Neural progenitor cell (in vitro differentiated cells): ENCODE measurements at places on chromosomes 4 and X.

GRCh38 chr4:109005523-109005922 lies 242.7 kb upstream of the ETNPPL start:
- DNase-seq = no peak

GRCh38 chrX:19799319-19800182 lies 87.8 kb downstream of the SH3KBP1 start:
- DNase-seq = no peak

DNA sequence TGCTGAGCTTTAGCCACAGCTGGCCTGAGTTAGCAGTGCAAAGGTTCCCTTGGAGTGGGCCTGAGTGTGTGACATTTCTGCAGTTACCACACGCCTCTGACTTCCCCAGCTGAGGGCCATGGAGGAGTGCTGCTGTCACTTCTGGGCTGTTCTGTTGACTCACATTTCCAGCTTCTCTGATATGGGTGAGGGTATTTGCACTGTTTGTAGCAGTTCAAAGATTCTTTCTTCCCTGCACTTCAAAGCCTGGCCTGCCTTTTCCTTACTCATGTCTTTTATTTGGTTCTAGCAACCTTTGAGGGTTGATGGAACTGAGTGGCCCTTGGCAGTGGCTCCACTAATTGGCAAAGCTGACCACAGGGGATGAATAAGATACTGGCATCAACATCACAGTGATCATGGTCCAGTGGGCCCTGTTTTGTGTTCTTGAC lies 26.4 kb upstream of the SCML1 start:
- no peak for DNase-seq

DNA sequence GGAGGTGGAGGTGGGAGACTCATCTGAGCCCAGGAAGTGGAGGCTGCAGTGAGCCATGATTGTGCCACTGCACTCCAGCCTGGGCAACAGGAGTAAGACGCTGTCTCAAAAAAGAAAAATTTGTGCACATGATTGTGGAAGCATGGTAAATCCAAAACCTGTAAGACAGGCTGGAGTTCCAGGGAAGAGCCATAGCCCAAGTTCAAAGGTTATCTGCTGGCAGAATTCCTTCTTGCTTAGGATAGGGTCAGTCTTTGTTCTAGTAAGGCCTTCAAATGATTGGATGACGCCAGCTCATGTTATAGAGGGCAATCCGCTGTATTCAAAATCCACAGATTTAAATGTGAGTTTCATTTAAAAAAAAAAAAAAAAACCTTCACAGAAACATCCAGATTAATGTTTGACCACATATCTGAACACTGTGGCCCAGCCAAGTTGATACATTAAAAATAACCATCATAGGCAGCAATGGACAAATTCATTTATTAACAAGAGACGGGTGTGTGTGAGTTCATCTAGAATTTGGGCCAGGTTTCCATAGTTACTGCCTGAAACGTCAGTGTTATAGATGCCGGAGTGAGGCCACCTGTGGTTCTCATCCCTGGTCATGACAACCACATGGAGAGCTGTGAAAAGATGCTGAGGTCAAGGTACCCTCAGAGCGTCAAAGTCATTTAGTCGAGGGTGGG lies 35.2 kb upstream of the SLC2A9 start:
- DNase-seq = no peak

- DNase-seq = no peak
These were observed 37.8 kb downstream of the CYTL1 start for GRCh38 chr4:4981427-4981826.
